ENCODE measurements at places on chromosomes 5 and 9.

DNA sequence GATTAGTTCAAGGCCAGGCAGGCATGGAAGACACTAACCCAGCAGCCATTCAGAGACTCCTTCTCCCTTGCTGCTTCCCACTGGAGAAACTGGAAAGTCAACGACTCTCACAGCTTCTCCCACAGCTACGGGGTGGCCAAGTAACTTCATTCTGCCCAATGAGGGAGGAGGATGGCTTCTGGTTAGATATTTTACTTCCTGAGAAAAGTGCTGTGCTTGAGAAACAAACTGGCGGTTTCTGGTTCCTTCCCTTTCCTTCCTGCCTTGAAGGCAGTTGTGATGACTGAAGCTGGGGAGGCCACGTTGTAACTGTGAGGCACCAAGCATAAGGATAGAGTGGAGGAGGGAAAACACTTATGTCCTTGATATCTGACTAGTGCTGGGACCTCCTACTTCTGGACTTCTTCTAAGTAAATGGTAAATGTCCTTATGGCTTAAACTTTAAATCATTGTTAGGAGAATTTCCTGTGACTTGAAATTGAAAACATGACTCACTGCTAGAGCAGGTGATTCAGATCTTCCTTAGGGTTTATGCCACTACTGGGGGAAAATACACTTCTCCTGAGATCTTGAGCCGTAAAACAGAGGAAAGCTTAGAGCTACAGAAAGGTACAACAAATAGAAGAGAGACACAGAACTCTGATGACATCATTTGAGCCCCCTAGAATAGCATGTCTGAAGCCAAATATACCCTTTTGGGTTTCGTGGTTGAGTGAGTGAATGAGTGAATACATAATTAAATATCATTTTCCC is 3.1 kb upstream of the GNPDA1 start:
- DNase-seq: no peak

- DNase-seq: no peak
Observed at GRCh38 chr5:79582186-79582585, 30.1 kb upstream of the TENT2 start.

DNA sequence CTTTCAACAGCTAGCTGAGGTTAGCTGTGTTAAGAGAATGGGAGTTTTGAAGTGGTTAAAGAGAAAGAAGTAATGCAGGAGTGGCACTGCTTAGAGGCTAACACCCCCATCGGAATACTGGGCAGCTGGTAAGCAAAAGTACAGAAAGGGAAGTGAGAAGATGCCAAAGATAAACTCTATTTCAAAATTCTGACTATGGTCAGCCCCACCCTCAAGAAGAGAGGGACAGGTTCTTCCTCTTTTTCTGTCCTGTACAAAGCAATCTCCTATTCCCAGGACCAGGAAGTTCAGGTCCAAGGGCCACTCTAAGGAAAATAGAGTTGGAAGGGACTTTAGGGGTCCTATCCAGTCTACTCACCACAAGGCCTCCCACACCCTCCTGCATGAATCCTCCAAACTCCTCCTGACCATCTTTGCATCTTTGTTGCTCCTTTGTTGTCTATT is 45.9 kb upstream of the JAK2 start:
- DNase-seq: no peak

DNA sequence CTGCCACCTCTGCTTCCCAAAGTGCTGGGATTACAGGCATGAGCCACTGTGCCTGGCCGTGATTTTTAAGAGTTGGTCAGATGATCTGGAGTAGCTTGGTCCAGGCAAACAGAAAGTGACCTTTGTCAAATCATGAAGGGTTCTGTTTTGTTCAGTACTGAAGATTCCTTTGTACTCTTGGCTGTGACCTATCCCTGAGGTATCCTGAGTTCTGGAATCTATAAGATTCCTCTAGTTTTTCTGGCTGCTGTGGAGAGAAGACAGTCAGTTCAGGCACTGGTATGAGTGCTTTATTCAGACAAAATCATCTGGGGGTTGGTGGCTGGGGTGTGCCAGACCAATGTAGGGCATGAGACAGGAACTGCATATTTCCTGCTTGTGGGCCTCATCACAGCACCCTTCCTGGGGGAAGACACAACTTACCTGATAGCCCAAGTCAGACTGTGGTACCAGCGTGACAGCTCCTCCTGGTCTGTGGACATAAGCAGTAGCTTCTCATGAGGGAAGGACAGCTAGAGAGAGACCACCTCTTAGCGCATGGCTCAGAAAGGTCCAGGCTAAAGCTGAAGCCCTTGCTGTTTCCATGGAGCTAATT is 3.1 kb downstream of the ARHGEF39 start:
- DNase-seq: no peak

DNA sequence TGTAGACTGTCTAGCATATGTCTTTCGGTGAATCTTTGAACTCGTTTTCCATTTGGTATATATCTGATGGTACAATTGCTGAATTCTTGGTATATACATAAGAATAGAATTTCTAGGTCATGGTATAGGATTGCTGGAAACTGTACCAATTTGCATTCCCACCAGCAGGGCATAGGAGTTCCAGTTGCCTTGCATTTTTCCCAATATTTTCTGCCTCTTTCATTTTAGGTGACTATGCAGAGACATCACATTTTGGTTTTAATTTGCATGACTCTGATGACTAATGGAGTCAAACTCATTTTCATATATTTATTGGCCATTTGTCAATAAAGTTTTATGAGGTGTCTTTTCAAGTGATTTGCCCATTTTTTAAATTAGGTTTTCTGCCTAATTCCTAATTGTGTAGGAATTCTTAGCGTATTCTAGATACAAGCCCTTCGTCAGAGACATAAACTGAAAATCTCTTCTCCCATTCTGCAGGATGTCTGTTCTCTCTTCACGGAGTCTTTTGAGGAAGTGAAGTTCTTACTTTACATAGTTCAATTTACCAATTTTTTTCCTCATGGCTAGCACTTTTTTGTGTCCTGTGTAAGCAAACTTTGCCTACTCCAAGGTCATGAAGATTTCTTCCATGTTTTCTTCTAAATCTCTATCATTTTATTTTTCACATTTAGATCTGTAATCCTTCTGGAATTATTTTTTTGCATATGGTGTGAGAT is 28.9 kb upstream of the PDCD1LG2 start:
- DNase-seq: no peak

DNA sequence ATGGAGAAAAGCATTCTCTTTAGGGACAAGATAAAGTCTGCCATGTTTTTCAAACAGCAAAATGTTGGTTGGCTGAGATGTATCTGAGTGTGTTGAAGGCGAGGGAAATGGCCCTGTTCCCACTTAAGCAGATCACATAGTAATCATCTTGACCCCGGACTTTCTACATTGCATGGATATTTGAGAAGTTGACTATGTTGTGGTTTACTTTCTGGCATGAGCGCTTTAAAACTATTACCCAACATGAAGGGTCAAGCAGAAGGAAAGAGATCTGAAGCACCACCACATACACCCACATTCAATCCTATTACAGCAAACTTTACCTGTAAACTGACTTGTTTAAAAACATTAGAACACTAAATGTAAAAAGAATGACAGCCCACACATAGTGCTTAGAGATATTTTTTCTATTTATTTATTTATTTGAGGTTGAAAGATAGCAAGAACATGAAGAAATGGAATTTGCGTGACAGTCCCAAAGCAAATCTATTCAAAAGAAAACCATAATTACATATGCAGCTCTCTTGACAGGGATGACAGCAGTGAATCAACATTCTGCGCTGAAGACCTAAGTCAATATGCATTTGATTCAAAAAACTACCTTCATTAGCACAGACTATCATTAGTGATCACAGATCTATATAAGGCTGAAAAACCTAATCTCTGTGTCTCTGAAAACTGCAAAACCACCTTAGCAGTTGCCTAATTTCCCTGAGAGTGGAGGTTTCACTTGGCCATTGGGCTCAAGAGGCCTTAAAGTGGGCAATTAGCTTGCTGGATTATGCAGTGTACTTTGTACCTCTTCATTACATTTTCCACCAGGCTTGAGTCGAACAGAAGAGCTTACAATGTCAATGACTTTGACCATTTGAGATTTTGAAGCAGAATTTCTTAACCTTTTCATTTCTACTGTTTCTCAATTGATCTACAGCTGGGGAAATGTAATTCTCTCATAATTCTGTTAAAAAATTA is 195.0 kb downstream of the PDE4D start:
- DNase-seq: no peak

DNA sequence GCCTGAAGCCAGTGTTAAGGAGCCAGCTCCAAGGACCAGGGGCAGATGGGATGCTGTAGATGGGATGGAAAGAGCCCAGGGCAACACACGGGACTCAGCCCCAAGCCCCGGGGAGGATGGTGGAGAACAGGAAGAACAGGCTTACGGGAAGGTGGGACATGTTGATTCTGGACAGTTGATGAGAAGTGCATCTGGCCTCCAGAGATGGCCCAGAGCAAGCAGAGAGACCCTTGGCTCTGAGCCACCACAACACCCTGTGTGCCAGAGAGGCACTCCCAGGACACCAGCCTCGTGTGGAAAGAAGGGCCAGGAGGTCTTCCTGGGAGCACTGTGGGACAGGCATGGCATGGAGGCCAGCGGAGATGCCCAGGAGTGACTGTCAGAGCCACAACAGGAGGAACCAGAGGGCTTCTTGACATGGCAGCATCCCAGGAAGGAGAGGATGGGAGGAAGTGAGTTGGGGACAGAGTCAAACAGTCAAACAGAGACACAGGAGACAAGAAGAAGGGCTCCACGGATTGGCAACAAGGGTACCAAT is 156.3 kb upstream of the MVB12B start:
- no peak for DNase-seq

GRCh38 chr9:134283692-134284265 is 42.5 kb upstream of the RXRA start:
- DNase-seq: no peak

DNA sequence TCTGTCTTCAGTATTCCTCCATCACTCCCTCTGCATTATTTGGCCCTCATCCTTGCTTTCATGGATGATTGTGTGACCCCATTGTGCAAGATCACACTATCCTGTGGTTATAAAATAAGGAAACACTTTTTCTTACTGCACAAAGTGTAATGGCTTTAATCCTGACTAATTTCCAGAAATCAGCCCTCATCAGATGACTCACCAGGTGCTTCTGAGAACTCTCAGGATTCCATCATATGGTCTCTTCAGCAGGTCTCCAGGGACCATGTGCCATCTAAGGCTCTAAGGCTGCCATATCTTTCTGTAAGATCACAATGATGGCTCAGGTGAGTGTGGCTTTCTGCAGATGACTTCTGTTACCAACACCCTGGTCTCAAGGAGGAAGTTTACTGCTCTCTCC is 27.3 kb upstream of the FER start:
- no peak for DNase-seq
